ENCODE measurements at places on chromosomes 4 and X.

DNA sequence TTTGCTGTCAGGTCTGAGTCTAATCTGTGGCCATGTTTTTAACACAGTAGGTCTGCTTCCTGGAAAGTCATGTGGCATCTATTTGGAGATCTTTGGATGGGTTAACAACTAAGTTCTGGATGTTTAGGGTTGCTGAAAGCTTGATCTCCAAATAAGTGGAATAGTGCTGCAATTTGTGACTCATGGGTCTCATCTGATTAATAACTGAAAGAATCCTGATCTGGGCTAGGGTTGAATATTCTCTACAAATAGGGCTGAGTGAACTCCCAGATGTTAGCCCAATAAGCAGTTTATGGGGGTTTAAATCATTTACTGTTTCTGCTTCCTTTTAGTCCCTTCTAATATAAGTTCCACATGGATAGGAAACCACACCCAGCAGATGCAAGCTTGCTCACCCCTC is 23.1 kb downstream of the CT47C1 start:
- DNase-seq: no peak

DNA sequence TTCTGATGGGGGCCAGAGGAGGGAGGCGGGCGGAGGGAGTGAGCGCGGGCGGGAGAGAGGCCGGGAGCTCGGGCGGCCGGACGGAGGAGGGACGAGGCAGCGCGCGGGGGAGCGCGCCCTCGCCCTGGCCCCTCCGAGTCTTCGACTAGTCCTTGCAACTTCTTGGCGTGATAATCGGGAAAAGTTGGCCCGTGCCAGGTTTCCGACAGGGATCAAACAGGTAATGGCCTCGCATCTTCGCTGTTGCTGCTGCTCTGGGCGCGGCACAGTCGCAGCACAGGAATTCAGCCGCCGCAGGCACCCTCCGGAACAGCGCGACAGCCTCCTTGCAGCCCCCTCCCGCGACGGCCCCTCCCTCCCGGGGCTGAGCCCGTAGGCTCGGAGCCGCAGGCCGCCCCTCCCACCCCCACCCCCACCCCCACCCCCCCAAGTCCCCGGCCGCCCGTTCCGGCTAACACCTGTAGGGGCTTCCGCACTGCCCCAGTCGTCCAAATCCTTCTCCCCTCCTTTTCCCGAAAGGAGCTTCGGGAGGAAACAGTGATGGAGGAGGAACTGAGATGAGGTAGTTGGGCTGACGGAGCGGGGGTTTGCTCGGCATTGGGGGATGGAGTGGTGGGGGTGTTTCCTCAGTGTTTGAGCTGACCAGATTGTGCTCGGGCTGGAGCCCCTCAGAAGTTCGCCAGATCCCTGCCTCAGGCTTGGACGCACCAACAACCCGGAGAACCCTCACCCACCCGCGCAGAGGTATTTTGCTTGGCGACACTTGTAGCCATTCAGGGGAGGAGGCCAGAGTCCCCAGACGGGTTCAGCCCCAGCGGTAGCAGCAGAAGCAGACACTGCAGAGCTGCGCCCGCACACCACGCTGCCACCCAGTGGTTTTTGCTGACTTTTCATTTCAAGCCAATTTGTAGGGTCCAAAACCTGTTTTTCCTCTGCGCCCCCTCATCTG is at the start of gene FGF13:
Gene FGF13 (minus strand): TSS at position 319 of the 949 bp plus-strand sequence. CDS start 714 bp downstream, outside the sequence.
- DNase-seq: no peak

GRCh38 chr4:177448850-177449249 is 6.6 kb upstream of the AGA start:
- no peak for DNase-seq

DNA sequence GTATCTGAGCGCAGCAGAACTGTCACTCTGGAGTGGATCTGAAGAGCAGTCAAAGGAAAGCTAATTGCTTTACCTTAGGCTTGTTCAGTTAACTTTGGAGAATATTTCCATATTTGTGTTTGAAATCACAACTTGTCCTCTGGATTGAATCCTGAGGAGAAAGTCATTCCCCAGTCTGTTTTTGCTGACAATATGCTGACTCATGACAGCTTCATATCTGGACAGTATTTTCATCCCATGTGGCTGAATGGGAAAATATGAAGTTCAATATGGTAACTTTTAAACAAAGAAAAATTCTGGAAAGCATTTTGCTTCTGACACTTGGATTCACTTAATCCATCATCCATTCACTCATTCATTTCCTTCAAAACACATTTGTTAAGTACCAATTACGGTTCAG is 46.3 kb upstream of the MAGEC3 start:
- DNase-seq: no peak

- DNase-seq: no peak
Measured at GRCh38 chr4:62053974-62054373, 853.8 kb downstream of the ADGRL3 start.

DNA sequence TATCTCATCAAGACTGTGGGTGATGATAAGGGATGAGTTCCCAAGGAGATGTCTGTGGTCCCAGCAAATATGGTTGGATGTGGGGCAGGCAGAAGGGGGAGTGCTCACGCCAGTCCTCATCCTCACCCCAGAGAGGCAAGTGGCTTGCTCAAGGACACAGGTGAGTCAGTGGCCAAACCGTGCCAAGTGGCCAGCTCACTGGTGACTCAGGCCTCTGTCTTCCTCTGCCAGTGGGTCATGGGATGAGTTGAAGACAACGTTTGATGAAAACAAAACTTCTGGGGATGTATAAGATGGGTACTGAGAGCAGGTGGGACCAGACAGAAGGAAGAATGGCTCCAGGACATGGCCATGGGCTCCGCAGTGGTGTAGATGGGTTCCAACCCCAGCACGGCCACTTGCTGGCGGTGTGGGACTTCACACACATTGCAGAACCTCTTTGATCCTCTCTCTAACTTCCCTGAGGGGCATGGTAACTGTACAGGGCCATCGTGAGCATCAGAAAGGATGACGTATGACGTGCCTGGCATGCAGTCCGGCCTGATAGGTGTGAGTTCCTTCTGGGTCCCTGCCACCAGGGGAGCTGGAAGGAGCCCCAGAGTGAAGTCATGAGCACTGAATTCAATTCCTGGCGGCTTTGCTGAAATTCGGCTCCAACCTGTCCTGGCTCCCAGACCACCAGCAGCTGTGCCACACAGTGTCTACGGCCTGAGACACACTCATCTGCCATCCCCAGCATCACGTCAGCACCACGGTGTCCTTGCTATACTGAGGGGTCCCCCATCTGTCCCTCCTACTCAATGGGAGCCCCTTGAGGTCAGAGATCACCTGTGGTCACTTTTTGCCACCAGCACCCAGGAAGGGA is 41.3 kb upstream of the GPR78 start:
- no peak for DNase-seq

- DNase-seq: no peak
Measured at GRCh38 chr4:94766856-94767255, 9.1 kb downstream of the BMPR1B start.

DNA sequence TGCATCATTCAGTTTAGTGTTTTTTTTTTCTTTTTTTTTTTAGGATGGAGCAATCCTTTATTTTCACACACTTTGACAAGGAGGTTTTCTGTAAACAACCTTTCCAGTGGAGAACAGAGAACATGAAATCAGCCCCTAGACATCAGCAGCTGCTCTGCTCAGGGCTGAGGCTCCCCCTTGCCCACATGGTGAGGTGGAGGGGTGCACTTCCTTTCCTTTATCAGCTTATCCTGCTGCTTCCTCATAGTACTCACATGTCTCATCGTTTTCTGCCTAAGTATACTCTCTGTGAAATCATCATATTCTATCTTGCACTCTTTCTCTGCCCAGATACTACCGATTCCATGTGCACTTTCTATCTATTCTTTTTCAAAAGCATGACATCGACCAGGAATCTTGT is 47.6 kb upstream of the PRSS12 start:
- DNase-seq: no peak
